ENCODE measurements at places on chromosomes 2 and 18.

GRCh38 chr2:80187156-80187555, 117.4 kb downstream of the LRRTM1 start:
- no peak for DNase-seq

- DNase-seq = no peak
Observed at GRCh38 chr2:97963880-97964279, 31.9 kb downstream of the TMEM131 start.

DNA sequence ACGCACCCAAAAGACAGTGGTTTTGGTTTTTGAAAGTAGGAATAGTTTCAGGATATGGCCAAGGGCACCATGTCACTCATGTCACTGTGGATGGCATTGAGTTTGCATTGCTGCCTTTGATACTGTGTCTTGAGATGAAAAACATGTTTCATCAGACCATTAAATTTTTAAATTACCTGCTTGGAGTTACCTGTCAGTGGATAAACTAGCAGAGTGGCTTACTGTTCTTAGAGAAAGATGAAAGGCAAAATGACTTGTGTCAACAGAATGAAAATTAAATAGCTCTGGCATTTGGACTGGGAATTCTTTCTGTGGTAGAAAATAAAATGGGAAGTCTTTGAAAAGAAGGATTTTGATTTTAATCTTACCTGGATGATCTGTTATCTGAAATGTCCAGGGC, 386 bp downstream of the ICOS start:
- DNase-seq = no peak

DNA sequence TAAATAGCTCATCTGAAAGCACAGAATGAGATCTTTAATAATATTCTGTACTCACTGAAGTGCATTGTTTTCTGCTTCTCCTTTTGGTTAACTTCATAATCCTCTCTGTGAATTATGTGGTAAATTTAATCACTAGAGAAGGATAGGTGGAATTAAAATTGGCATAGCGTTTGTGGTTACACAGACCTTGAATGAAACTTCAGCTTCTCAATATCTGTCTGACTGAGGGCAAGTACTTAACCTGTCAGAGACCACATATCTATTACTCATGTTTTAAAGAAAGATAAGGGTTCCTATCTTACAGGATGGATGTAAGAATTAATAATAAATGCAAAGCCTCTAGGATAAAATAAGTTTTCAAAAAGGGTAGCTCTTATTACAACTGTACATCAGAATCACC, 861.8 kb downstream of the TRIB2 start:
- DNase-seq = no peak

DNA sequence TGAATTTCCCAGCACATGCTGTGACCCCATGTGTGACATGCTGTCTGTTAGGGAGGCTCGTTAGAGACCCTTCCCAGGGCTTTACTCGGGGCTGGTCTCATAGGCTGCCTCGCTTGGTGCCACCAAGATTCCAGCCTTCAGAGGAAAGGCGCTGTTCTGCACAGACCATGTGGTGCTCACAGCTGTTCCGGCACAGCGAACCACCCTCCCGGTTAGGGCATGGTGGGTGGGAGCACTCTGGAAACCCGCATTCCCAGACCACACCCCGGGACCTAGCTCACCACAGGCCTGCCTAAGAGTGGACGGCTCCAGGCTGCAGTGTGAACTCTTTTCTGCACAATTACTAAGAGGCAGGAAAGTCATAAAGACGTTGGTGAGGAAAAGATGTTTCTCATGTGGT, 112.0 kb downstream of the MBP start:
- peak; percentile 57 for DNase-seq

DNA sequence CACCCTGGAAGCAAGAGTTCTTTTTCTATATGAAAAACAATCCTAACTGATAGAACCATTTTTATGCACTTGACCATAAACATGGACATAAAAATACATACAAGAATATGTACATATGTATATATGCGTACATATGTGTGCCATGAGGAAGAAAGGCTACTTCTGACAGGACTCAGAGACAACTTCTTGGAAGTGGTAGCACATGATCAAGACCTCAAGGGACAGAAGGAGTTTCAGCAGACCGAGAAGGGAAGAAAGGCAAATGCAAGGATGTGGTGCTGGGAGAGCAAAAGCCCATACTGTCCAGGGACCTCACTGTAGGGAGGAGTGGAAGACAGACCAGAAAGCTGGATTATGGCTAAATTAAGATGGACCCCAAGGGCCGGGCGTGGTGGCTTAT, 11.4 kb upstream of the NPAS2 start:
- DNase-seq = no peak

GRCh38 chr2:1550658-1551316, 137.5 kb downstream of the TPO start:
- no peak for DNase-seq

DNA sequence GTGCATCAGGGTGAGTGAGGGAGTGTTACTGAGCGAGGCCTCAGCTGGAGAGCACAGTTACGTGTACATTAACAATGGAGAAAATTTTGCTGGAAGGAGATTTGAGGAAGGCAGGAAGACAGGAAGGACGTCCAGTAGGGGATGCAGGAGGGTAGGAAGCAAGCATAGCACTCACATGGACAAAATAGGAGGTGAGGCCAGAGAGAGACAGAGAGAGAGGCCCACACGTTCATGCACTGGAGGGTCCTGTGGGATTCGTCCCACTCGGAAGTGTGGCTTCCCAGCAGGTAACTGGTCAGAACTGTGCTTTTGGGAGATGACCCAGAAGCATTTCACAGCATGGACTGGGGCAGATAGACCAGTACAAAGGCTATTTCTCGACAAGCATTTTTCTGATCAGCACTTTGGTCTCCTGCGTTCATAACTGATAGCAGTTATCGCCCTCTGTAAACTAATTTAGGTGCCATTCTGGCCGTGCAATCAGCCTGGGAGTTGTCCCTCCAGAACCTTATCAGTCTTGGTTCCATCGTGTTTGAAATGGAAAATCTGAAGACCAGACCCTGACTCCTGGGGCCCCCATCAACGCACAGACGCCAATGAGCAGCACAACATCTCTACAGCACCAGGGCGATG, 5.7 kb downstream of the LCT start:
- no peak for DNase-seq

GRCh38 chr2:108916122-108916795, 72.8 kb downstream of the EDAR start:
- DNase-seq = no peak

GRCh38 chr2:191401287-191401686, 156.1 kb downstream of the MYO1B start:
- no peak for DNase-seq

- DNase-seq = no peak
Observed at GRCh38 chr2:70645733-70646419, 92.2 kb upstream of the TGFA start.

- DNase-seq = no peak
Observed at GRCh38 chr2:159811232-159811631, 13.2 kb upstream of the CD302 start.

DNA sequence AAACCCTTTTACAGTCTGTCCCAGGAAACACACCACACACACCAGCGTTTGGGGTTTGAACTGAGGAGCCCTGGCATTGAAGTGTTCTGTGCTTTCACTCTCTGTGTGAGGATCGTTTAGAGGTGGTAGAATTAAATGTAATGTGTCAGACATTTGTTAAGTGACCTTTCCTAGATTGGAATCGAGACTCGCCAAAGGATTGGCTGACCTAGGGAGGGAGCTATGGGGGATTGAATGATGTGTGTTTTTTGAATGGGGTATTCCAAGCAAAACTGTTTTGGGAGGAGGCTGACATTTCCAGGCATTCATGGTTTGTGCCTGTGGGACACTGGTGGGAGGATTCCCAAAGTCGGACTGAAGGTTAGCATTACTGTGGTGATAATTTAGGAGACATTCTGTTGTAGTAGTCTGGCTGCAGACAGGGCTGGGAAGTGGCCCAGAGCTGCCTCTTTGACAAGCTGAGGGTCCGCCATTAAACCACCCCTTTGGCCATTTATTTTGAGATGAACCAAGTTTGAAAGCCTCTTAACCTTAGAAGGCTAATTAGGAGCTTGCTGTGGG, 1.7 kb downstream of the MYO1B start:
- DNase-seq = no peak

DNA sequence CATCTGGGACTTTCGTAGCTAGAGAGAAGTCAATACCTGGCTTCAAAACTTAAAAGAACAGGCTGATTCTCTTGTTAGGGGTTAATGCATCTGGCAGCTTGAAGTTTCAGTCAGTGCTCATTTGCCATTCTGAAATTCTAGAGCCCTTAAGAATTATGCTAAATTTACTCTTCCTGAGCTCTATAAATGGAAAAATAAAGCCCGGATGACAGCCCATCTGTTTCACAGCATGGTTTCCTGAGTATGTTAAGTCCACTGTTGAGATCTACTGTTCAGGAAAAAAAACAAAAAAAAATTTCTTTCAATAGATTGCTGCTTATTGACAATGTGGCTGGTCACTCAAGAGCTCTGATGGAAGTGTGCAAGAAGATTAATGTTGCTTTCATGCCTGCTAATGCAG, 101.3 kb upstream of the RPE start:
- no peak for DNase-seq

DNA sequence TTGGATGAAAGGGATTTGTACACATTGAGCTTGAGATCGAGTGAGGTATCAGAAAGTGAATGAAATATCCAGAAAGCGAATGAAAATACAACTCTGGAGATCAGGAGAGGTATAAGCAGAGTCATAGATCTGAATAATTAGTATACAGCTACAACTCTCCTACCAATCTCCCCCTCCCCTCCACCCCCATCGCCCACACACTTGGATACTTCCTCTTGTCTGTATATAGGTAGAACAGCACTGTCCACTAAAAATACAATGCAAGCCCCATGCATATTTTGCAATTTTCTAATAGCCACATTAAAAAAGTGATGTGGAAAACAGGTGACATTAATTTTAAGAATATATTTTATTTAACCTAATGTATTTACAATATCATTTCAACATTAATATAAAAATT, 23.7 kb upstream of the WIPF1 start:
- DNase-seq = no peak

DNA sequence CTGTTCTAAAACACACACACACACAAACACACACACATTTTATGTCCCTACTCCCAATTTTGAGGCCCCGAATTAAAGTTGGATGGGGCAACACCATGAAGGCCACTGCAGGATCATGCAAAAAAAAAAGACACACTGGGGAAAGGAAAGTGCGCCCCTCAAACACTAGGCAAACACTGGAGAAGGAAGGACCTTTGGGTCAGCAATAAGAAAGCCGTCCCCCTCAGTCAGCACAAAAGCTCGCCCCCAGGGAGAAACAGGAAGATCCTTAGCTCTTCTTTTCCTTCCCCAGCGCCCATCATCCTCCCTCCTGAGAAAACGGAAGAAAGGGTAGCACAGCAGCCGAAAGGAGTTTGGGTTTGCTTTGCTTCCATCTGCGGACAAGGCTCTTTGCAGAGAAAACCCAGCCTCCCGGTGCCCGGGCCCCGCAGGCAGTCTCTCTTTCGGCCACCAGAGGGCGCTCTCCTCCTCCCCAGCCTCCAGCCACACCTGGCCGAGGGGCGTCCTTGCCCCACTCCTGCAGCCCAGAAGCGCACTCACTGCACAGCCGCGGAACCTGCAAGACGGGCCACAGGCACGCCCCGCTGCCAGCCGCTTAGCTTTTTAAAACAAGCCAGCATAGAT, 248.5 kb downstream of the CDH20 start:
- DNase-seq = no peak

DNA sequence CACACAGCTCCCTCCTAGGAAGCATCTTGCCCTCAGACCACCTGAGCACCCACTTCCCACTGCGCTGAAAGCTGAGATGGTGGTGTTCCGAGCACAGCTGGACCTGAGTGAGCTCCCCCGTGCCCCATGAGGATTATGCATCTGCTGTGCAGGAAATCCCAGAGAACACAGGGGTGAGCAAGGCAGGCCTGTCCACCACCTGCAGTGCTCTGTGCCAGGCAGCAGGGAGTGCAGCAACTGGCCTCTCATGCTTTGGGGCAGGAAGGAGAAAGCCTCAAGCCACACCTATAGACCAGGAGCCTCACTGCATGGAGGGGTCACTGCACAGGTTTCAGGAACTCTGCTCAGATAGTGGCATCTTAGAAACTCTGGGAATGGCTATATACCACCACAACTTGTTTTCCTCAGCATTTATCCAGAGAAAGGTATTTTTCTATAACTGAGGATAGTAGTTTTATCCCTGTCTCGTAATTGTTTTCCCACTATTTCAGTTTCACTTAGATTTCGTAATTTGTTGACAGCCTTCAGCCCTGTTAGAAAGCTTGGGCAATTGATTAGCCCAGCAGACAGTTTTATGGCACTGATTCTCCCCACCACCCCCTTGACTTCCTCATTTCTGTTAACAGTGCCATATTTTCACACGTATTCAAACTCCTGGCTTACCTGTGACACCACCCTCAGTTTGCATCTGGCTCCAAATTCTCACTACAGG, 144.3 kb upstream of the DAPL1 start:
- DNase-seq = no peak

DNA sequence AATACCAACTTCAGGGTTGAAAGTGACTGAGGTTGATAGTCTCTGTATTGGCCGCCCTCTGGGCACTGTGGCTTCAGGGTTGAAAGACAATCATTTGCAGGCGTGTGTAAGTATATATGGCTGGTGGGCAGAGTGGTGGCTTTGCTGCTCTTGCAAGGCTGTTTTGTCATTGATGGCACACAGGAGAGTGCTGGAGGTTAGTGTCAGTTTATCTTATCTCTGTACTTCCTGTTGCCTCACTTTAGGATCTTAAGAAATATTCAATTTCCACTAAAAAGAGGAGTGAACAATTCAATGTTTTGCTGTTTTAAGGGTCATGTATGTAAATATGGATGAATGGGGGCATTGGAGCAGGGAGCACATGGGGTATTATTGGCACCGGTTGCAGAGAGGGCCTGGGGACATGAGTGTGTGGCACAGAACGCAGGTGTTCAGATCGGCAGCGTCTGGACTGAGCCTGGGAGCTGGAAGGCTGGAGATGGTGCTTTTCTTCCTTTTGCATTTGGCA, 51.5 kb downstream of the NCK2 start:
- no peak for DNase-seq

GRCh38 chr2:173288561-173288960, 66.1 kb upstream of the CDCA7 start:
- DNase-seq = no peak

- DNase-seq = no peak
Observed at GRCh38 chr2:3142210-3142609, 235.4 kb downstream of the EIPR1 start.

DNA sequence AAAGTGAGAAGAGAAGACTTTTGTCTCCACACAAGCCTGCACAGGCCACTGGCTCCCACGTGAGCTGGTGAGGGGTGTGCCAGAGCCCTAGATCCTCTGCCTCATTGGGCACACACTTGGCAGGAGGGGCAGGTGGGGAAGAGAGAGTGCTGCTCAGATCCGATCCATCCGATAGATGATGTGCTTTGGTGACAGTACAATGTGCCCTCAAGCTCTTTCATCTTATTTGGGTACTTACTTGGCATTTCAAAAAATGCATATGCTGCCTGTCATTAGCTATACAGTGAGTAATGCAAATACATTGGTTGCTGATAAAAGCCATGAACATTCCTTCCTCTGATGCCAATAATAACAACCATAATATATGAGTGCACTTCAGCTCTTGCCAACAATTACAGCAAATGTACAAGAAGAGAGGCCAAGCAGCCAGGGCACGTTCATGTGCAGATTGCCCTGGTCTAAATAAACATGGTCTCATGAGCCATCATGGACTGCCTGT, 255.3 kb downstream of the VAPA start:
- DNase-seq = no peak
